Karpas-422 (cell line): ENCODE measurements at places on chromosomes 3 and 15. TPM values are rescaled to one million over a fixed set of nuclear protein-coding genes. Genes with fewer than 3 reads are reported as not detected.

Gene FBXW12
- not detected in 2 replicates for total RNA-seq

Gene CFAP91
- total RNA-seq = not detected in 2 replicates

Gene BBX
- total RNA-seq = 81.8 and 109 TPM in 2 replicates

Gene PIERCE2
- total RNA-seq = 6.9 and 12.4 TPM in 2 replicates

Gene PPP1R14D
- not detected in 2 replicates for total RNA-seq

Gene ENTPD3
- not detected in 2 replicates for total RNA-seq

DNA sequence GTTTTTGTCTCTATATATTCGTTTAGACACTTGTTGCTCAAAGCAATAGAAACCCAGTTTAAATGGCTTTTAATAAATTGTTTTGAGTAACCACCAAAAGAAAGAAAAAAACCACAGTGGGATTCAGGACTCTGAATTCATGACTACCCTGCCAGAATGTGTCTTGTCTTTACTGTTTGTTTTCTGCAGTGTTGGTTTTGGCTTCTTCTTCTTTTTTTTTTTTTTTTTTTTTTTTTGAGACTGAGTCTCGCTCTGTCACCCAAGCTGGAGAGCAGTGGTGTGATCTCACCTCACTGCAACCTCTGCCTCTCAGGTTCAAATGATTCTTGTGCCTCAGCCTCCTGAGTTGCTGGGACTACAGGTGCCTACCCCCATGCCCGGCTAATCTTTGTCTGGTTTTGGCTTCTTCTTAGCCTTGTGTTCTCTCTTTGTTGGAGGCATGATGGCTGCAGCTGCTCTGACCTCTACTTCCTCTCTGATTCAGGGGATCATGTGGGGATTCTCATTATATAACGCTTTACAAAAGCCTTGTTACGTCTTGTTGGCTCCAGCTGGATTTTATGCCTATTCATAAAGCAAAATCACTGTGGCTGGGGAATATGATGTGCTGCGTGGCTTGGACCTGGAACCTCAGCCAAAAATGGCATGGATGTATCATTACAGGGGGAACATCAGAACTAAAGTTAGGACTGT is 54.0 kb downstream of the PLS1 start:
- H3K4me3 ChIP-seq = no peak overlapping the region
- H3K27me3 ChIP-seq = no peaks in the 10 kb centered on the region
- no peak for DNase-seq
- H3K36me3 ChIP-seq = no peaks in the 10 kb centered on the region

- no peaks in the 10 kb centered on the region for H3K36me3 ChIP-seq
- 0 out of 2 replicates have a peak, but pooled peaks cover 2% of the 10 kb centered on the region for H3K27me3 ChIP-seq
- H3K27ac ChIP-seq = no peak overlapping the region
Measured at GRCh38 chr3:192858849-192859585, 58.6 kb downstream of the MB21D2 start.

- H3K27ac ChIP-seq = no peak overlapping the region
- no peak for DNase-seq
- no peak overlapping the region for H3K4me3 ChIP-seq
- no peaks in the 10 kb centered on the region for H3K4me1 ChIP-seq
- H3K27me3 ChIP-seq = no peaks in the 10 kb centered on the region
Measured at GRCh38 chr3:126536126-126536525, 12.2 kb downstream of the CHST13 start.

DNA sequence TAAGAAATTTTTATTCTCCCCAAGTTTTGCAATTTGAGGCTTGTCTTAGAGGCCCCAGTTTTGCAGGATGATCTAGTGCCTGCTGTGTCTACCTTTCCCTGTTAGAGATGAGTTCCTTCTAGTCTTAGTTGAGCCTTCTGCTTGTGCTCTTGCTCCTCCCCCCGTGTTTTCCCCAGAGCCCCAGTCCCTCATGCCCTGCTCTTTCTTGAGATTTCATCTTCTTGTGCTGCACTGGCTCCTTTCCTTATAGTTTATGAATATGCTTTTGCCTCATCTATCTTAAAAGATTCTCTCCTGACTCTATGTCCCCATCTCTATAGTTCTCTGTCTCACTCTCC is 4.7 kb downstream of the GAP43 start:
- H3K27me3 ChIP-seq = no peaks in the 10 kb centered on the region
- H3K27ac ChIP-seq = no peak overlapping the region
- no peak for DNase-seq
- no peak overlapping the region for H3K4me3 ChIP-seq
- H3K4me1 ChIP-seq = no peaks in the 10 kb centered on the region
- H3K36me3 ChIP-seq = no peaks in the 10 kb centered on the region

GRCh38 chr3:120559242-120560061 is 36.7 kb upstream of the NDUFB4 start:
- no peak overlapping the region for H3K4me3 ChIP-seq
- H3K27ac ChIP-seq = no peak overlapping the region
- DNase-seq = no peak
- no peaks in the 10 kb centered on the region; the same call in 1 of the 2 replicates for H3K27me3 ChIP-seq

- peaks cover 61% of the 10 kb centered on the region for H3K4me1 ChIP-seq
- peak; percentile 89 for DNase-seq
- H3K36me3 ChIP-seq = no peaks in the 10 kb centered on the region
- H3K27ac ChIP-seq = peak overlapping the region; percentile 99
Measured at GRCh38 chr3:112136959-112137693, 4.1 kb upstream of the GCSAM start.

DNA sequence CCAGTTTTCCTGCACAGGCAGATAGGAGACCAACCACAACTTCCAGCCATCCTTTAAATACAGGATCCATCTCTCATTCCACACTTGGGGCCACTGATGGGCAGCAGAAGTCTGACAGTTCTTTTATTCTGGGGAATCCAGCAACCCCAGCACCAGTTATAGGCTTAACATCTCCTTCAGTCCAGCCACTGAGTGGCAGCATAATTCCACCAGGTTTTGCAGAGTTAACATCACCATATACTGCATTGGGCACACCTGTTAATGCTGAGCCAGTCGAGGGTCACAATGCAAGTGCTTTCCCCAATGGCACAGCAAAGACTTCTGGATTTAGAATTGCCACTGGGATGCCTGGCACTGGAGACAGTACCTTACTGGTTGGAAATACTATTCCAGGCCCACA is 2.9 kb downstream of the NPAP1 start:
- H3K4me3 ChIP-seq = no peak overlapping the region
- no peak for DNase-seq
- H3K27me3 ChIP-seq = no peaks in the 10 kb centered on the region

GRCh38 chr3:133899311-133899710 is 3.6 kb upstream of the RAB6B start:
- no peak for DNase-seq
- H3K27ac ChIP-seq = no peak overlapping the region
- H3K4me3 ChIP-seq = no peak overlapping the region
- H3K36me3 ChIP-seq = no peaks in the 10 kb centered on the region
- no peaks in the 10 kb centered on the region for H3K27me3 ChIP-seq
- no peaks in the 10 kb centered on the region for H3K4me1 ChIP-seq

DNA sequence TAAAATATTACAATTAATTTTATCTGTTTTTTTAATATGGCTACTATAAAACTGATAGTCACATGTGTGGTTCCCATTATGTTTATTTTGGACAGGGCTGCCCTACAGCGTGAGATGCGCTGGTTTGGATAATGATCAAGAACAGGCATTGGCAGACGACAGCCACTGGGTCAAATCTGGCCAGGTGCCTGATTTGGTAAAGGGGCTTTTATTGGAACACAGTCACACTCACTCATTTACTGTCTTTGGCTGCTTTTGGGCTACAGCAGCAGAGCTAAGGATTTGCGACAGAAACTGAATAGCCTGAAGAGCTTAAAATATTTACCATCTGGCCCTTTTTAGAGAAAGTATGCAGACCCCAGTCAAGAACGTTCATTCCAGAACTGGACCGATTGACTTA is 724.2 kb upstream of the CFAP20DC start:
- H3K4me3 ChIP-seq = no peak overlapping the region
- H3K27ac ChIP-seq = no peak overlapping the region
- DNase-seq = no peak
- H3K36me3 ChIP-seq = no peaks in the 10 kb centered on the region
- no peaks in the 10 kb centered on the region for H3K4me1 ChIP-seq
- no peaks in the 10 kb centered on the region for H3K27me3 ChIP-seq

DNA sequence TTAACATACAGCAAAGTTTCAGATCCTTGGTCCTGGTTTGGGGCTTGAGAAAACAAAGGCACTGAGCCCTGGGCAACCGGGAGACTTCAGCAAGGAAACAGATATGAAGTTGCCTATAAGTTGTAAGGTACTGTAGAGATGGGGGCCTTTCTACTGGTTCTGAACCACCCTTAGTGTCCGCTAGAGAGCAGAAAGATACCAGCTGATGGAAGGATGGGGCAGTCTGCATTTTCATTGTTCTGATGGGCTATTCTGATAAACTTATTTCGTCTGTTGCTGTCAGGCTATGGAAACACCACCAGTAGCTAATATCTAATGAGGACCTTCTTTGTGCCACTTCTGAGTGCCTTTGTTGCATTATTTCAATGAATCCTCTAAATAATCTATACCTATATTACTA is 38.7 kb downstream of the FGD5 start:
- H3K27ac ChIP-seq = no peak overlapping the region
- no peak overlapping the region for H3K4me3 ChIP-seq
- no peak for DNase-seq
- H3K27me3 ChIP-seq = no peaks in the 10 kb centered on the region

DNA sequence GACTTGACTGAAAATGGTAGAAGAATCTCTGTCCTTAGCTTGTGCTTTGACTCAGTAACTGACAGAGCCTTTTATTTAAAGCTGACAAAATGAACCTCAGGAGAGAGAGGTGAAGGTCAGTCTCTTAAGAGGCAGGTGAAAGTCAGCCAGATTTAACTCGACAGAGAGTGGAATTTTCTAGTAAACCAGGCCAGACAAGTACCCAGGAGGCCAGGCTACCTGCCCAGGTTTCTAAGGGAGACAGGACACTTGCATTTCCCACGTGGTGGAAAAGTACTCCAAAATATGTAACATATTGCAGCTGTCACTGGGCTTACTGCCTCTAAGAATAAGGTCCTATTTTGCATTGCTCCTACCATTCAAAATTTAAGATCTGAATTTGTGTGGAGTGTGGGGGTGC is 167.9 kb downstream of the FMN1 start:
- H3K27ac ChIP-seq = no peak overlapping the region
- H3K36me3 ChIP-seq = no peaks in the 10 kb centered on the region
- no peaks in the 10 kb centered on the region for H3K4me1 ChIP-seq

- H3K4me1 ChIP-seq = peaks cover 18% of the 10 kb centered on the region
- no peak overlapping the region for H3K4me3 ChIP-seq
- no peak overlapping the region for H3K27ac ChIP-seq
- H3K36me3 ChIP-seq = peaks cover 37% of the 10 kb centered on the region
Measured at GRCh38 chr3:15714448-15714847, 83.3 kb downstream of the ANKRD28 start.

DNA sequence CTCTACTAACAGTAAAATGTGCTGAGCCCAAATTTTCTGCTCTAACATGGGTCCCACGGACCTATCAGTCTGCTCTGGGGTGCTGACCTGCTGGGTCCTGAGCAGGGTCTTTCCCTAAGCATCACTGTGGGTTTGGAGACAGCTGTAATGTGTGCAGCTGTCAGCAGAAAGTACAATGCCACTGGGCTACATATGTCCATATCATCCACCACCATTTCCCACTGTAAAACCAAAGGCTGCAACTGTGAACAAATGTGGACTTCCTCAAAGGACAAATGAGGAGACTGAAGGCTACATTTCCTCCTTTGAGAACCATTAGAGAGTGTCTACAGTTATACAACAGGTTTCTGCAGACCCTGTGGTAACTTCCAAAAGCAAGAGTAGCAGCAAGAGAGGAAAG is 33.8 kb upstream of the IP6K2 start:
- H3K36me3 ChIP-seq = peaks cover 14% of the 10 kb centered on the region; the same call in 1 of the 2 replicates
- H3K4me1 ChIP-seq = no peaks in the 10 kb centered on the region
- H3K4me3 ChIP-seq = no peak overlapping the region

- peaks cover 7% of the 10 kb centered on the region; the same call in 1 of the 2 replicates for H3K36me3 ChIP-seq
- H3K27ac ChIP-seq = no peak overlapping the region
- DNase-seq = peak; percentile 32
- H3K27me3 ChIP-seq = no peaks in the 10 kb centered on the region
- no peak overlapping the region for H3K4me3 ChIP-seq
Measured at GRCh38 chr3:158101335-158102241, 4.6 kb downstream of the SHOX2 start.

DNA sequence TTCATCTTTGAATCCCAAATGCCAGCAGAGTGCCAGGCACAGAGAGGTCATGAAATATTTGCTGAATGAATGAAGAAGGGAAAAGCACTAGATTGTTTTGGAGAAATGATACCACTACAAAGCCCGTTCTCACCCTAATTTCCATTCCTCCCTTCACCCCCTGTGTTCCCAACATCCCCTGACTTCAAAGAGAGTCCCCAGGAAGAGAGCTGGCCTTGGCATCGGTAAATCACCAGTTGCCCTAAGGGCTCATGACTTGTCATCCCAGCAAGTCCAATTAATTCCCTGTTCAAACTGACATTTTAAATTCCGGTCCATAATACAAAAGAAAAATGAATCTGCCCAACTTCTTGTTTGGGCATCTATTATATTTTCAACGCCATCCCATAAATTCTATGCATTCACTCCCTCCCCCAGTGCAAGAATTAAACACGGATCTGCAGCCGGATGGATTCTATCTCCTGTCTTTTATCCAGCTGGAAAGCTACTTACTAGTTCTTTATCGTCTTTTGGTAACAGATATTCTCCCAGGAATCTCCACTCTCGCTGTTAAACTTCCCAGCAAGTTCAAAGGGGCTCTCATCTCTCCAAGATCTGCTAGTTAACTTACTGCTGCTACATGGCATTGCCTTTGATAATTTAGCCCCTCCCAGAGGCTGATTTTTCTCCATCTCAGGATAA is 63.9 kb upstream of the TSC22D2 start:
- no peak overlapping the region for H3K27ac ChIP-seq
- H3K27me3 ChIP-seq = no peaks in the 10 kb centered on the region
- no peak for DNase-seq
- H3K4me3 ChIP-seq = no peak overlapping the region
- H3K4me1 ChIP-seq = peaks cover 3% of the 10 kb centered on the region; the same call in 1 of the 2 replicates

GRCh38 chr3:149670742-149671492 is 13.1 kb upstream of the WWTR1 start:
- DNase-seq = no peak
- peaks cover 7% of the 10 kb centered on the region for H3K4me1 ChIP-seq
- H3K27ac ChIP-seq = no peak overlapping the region
- H3K36me3 ChIP-seq = no peaks in the 10 kb centered on the region
- H3K4me3 ChIP-seq = no peak overlapping the region

GRCh38 chr3:33879540-33879939 is 81.1 kb downstream of the PDCD6IP start:
- peaks cover 6% of the 10 kb centered on the region for H3K4me1 ChIP-seq
- H3K4me3 ChIP-seq = no peak overlapping the region
- H3K27ac ChIP-seq = no peak overlapping the region
- no peaks in the 10 kb centered on the region for H3K27me3 ChIP-seq

DNA sequence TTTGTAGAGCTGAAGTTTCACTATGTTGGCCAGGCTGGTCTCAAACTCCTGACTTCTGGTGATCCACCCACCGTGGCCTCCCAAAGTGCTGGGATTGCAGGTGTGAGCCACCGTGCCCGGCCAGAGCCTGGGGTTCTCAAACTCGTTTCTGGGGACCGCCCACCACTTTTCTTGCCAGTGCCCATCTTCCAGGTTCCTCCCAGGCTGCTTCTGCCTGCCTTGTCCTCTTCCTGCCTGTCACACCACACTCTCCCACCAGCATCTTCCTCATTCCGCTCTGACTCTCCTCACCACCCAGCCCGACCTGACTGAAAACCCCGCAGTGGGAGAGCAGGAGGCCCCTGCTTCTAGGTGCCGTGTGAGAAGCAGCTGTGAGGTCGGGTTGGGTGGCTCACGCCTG is 3.1 kb upstream of the DYNLT2B start:
- no peaks in the 10 kb centered on the region for H3K27me3 ChIP-seq
- H3K4me1 ChIP-seq = peaks cover 13% of the 10 kb centered on the region
- no peak overlapping the region for H3K27ac ChIP-seq
- H3K36me3 ChIP-seq = no peaks in the 10 kb centered on the region
- no peak overlapping the region for H3K4me3 ChIP-seq

- no peaks in the 10 kb centered on the region for H3K36me3 ChIP-seq
- H3K4me1 ChIP-seq = no peaks in the 10 kb centered on the region
- no peak overlapping the region for H3K4me3 ChIP-seq
- H3K27ac ChIP-seq = no peak overlapping the region
- no peaks in the 10 kb centered on the region for H3K27me3 ChIP-seq
- no peak for DNase-seq
Measured at GRCh38 chr3:154548341-154548740, 118.4 kb upstream of the GPR149 start.
